ENCODE measurements at places on chromosomes 3 and 15. TPM values are rescaled to one million over a fixed set of nuclear protein-coding genes. Genes with fewer than 3 reads are reported as not detected.

The XXYLT1 gene
- 13.0 TPM for total RNA-seq

The MYH15 gene
- 0.99 TPM for total RNA-seq

The SKOR1 gene
- total RNA-seq = 0.08 TPM

The A4GNT gene
- total RNA-seq = not detected

The CD86 gene
- total RNA-seq = not detected

The BFSP2 gene
- not detected for total RNA-seq

The GPR171 gene
- not detected for total RNA-seq

The C3orf85 gene
- total RNA-seq = not detected

The AHSG gene
- total RNA-seq = not detected

The C3orf49 gene
- total RNA-seq = not detected

The GOLGA8A gene
- 18.9 TPM for total RNA-seq

The AADAC gene
- total RNA-seq = 138 TPM

The ACAD11 gene
- total RNA-seq = 37.8 TPM

The USP3 gene
- total RNA-seq = 45.8 TPM

The CCR5 gene
- total RNA-seq = not detected

The LRRC31 gene
- not detected for total RNA-seq

The ECE2 gene
- total RNA-seq = not detected

The BCL2A1 gene
- not detected for total RNA-seq

The CKMT1B gene
- not detected for total RNA-seq

The PLXNA1 gene
- total RNA-seq = 38.4 TPM

The GOLGA8T gene
- total RNA-seq = not detected

The FBXO40 gene
- not detected for total RNA-seq

The KNG1 gene
- total RNA-seq = not detected

The LRRIQ4 gene
- 0.09 TPM for total RNA-seq

The CCDC54 gene
- total RNA-seq = not detected

The CALML4 gene
- total RNA-seq = 2.7 TPM

The GOLGA8R gene
- 0.33 TPM for total RNA-seq

The MASP1 gene
- total RNA-seq = 19.2 TPM

The ADGRG7 gene
- not detected for total RNA-seq

The KBTBD13 gene
- not detected for total RNA-seq

The RBP2 gene
- not detected for total RNA-seq

The CELF6 gene
- 1.6 TPM for total RNA-seq

The ERC2 gene
- total RNA-seq = 0.09 TPM

The ZNF660 gene
- 2.0 TPM for total RNA-seq

The NR2E3 gene
- 0.63 TPM for total RNA-seq

The AQP9 gene
- 0.09 TPM for total RNA-seq

The DZIP1L gene
- 38.2 TPM for total RNA-seq

The DNAH12 gene
- 0.09 TPM for total RNA-seq

The IL16 gene
- total RNA-seq = 1.4 TPM

The COPS2 gene
- 176 TPM for total RNA-seq

The LYZL4 gene
- total RNA-seq = not detected

The MRPL47 gene
- total RNA-seq = 43.7 TPM

The EFHB gene
- 1.1 TPM for total RNA-seq

The ANKRD34C gene
- not detected for total RNA-seq

The TTC23 gene
- 36.7 TPM for total RNA-seq

The UROC1 gene
- total RNA-seq = not detected

The UPK1B gene
- not detected for total RNA-seq

The SATB1 gene
- 23.3 TPM for total RNA-seq

The SLC24A5 gene
- not detected for total RNA-seq

The PRR20G gene
- not detected for total RNA-seq

The SAMMSON gene
- not detected for total RNA-seq

The AGBL1 gene
- total RNA-seq = not detected

The SERP1 gene
- 119 TPM for total RNA-seq

Data from fibroblast of the aortic adventitia (primary cell).